ENCODE measurements at places on chromosomes 2 and 18.

GRCh38 chr2:232203166-232203891 lies 175.2 kb upstream of the ALPP start:
- DNase-seq: no peak

GRCh38 chr2:186209532-186209931 lies 276.5 kb upstream of the ZC3H15 start:
- DNase-seq: no peak

- no peak for DNase-seq
These were observed 48.0 kb downstream of the TEX44 start for GRCh38 chr2:231640641-231641111.

- DNase-seq: no peak
These were observed 50.9 kb downstream of the KDM3A start for GRCh38 chr2:86492048-86492453.

DNA sequence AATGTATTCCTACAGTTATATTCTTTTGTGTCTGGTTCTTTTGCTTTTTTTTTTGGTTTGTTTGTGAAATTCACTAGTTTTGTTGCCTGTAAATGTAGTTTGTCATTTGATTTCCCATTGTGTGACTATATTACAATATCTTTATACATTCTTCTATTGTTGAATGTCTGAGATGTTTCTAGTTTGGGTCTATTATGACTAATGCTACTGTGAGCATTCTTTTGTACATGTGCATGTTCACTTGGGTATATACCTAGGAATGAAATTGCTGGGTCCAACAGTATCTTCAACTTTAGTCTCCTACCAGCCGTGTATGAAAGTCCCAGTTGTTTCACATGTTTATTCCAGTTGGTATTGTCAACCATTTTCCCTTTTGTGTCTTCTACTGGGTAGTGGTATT lies 112.7 kb upstream of the RBMS1 start:
- no peak for DNase-seq

DNA sequence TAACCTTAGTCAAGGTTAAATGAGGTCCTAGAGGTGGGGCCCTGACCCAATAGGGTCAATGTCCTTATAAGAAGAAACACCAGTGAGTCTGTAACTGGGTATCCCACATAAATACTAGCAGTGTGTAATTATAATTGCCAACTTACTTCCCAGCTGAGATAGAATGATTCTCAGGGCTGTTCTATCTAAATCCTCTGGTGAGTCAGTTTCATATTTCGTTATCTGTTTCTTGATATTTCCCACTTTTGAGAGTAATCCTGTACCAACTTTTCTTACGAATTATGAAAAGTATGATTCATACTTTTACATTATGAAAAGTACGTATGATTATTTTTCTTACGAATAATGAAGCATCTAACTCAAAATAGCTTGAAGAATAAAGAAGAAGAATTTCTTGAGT lies 546.8 kb upstream of the NETO1 start:
- DNase-seq: no peak

- DNase-seq: peak; percentile 85
These were observed 61.2 kb upstream of the MRPS9 start for GRCh38 chr2:104976603-104977120.

DNA sequence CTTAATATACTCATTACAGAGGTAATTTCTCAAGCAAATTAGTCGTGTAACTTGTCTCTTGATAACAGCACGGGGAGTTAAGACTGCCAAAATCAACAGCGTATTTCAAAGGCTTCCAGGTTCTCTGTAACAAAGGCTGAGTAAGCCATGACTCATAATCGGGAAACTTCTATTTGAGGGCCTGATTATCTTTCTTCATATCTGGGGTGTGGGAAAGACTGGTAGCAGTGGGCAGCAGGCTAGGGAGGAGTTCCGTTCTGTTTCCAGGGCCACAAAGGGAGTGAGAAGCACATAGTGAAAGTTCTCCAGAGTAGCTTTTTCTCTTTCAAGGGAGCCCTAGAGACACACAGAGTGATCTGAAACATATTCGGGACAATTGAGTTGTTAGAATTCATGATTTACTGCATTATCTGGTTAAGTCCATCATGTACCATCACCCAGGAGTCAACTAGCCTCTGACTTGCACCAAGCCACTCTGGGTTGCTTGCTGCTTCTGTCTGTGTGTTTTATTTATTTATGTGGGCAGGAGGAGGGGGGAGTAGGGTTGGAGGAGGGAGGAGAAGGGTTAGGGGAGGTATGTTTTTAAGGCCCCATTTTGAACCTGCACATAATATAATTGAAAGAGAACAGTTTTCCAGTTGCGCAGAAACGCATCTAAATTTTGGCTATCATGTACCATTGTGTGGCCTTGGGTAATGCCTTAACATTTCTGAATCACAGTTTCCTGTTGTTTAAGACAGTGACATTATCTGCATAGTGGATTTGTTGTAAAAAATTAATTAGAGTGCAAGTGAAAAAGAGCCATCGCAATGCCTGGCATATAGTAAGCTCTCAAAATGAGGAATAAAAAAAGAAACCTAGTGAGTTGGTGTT lies 80.5 kb upstream of the ITPRID2 start:
- DNase-seq: no peak

DNA sequence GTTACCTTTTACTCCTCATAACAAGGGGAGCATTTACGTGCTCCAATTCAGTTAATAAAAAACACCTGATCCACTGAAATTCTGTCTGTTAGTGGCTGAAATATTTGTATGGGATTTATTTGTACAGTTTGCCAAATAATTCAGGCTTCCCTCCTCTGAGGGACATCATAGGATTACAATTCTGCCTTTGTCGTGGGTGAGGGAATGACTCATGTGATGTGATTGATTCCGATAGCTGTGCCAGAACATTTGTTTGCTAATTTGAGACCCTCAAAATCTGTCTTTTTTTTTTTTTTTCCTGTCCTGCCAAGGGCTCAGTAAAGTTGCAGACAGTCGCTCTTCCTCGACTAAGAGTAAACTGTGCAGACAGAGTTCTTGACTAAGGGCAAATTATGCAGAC lies 612.6 kb upstream of the CDH2 start:
- no peak for DNase-seq
